Right cardiac atrium (tissue), 5 donors: ENCODE measurements at places on chromosomes 4 and X.

GRCh38 chrX:153635788-153636668 is 11.0 kb upstream of the DUSP9 start:
- DNase-seq = peak; percentile 63

DNA sequence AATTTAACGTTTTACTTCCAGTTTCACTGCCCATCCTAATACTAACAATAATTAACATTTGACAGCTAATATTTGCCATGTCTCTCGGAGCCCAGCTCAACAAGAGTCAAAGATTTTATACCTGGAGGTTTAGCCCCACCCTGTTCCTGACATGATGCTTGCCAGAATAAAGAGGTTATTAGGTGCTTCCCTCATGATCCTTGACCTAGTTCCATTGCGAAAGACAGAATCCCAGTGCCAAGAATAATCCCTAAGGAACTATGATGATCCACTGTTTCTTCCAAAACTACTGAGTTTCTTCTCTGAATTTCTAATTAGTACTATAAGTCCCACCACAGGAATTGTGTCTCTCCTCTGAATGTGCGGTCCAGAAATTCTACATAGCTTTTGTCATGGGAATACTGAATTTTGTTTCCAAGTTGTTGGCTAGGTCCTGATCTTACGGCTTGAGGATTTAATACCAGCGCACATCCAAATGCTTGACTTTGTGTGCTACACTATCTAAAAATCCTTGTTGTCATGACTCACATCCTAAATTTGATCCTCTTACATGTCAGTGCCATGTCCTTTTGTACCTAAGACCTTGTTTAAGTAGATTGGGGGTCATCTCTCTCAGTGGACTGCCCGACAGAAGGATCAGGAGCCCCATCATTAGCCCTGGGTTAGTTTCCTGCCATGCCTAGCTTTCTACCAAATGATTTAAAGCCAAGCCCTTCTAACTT is 23.1 kb downstream of the ANTXR2 start:
- DNase-seq = no peak

- DNase-seq = no peak
Measured at GRCh38 chr4:168787334-168787733, 222.7 kb downstream of the CBR4 start.

DNA sequence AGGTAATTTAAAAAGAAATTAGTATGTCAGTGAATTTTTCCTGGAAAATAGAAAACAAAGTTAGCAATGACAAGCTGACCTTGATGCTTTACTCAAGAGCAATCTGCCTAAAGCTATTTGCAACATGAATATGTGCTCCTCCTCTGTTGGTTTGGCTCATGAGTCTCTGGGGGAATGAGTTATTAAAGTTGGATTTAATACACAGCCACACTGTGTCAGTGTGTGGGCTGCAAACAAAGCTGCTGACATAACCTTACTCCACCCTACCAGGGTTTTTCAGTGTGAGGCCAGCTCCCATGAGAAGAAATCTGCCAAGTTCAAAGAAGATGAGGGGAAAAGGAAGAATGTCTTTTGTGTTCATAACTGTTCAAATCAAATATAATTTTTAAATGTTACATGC is 280.5 kb downstream of the TLL1 start:
- no peak for DNase-seq

DNA sequence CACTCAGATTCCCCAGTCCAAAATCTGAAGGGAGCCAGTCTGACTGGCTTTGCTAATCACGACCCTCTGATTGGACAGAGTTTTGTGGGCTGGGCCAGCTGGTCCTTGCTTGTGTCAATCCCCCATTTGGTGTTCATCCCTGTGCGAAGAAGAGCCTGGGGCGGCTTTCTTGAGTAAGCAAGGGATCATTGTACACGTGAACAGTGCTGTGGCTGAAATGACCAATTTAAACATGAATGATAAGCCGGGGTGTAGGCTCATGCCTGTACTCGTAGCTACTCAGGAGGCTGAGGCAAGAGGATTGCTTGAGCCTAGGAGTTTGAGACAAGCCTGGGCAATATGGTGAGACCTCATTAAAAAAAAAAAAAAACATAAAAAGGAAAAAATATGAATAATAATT is 379.1 kb downstream of the RAPGEF2 start:
- DNase-seq = no peak

GRCh38 chr4:117637347-117637746 is 396.9 kb upstream of the NDST3 start:
- DNase-seq = no peak

DNA sequence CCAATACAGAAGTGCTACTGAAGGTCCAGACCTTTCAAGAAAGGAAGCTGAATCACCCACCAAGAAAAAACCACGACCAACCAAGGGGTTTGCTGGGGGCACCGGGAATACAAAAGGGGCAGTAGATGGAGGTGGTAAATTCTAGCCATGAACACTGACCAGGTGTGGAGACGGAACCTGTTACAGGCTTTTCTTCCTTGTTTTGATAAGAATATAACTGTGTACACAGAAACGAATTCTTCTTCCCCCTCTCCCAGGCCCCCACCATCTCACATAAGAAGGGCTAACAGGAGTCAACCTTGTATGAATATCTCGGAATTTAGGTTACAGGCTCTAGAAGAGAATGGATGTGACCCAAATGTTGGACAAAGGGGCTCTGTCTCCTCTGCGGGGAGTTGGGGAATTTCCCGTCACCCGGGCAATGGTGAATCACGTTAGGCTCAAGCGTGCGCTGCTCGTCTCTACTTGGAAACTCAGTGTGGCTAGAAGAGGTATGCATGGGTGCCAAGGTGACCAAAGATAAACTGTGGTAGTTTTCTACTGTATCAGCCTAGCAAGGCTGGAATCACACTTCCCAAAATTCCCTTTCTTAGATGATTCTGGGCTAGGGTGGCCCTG is 87.0 kb downstream of the AFAP1 start:
- DNase-seq = peak; percentile 66
